Activated CD8-positive, alpha-beta memory T cell treated with anti-CD3 and anti-CD28 coated beads for 1 hour (primary cell): ENCODE measurements at places on chromosomes 3 and 15.
A peak's percentile ranks its signal among the peaks of the same experiment; 100 is the strongest.

DNA sequence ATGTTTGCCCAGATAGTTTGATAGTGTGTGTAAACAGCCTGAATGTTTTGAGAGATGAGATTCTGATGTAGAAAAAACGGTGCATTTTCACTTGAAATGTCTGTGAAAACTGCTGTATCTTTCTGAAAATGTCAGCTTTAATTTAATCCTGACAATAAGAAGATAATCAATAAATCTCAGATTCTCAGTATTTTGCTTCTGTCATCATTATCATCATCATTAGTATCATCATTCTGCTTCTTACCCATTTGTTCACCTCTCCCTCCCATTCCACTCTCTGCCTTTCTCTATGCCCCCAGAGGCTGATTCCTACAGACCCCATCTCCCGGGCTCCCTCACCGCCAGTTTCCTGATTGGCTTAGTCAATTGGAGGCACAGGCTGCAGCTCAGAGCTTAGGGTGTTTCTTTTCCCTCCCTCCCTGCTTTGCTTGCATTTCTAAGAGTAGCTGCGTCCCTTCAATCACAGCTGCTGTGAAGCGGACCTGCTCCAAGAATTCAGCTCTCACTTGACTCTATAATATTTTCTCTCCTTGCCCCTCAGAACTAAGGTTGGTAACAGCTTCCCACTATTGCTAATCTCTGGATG, 8.2 kb upstream of the SNTN start:
- no peak for DNase-seq

DNA sequence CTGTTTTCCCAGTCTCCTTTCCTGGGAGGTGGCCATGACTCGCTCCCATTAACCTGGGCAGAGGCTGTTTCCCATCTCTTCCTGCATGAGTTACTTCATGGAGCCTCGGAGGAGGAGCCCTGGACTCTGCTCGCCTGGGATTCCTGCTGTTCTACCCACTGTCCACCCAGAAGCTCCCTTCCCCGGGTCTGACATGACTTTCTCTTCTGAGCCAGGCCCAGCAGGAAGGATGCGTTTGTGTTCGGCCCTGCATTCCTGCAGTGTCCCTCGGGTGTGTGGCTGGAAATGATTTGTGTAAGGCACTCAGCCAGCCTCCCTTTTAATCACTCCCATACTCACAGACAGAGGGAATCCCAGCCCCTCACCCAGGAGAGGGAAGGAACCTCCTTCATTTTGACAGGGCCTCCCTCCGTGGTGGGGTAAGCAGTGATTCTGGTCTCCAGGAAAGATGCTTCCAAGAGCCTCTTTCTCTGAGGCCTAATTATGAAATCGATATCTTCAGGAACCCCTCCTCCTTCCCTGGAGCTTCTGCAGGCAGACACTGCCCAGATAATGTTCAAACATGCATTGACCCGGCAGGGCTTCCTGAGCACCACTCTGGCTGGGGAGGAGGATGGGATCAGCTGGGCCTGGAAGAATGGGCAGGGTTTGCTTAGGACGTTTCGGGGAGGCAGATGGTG, 41.6 kb upstream of the DLG1 start:
- no peak for DNase-seq

DNA sequence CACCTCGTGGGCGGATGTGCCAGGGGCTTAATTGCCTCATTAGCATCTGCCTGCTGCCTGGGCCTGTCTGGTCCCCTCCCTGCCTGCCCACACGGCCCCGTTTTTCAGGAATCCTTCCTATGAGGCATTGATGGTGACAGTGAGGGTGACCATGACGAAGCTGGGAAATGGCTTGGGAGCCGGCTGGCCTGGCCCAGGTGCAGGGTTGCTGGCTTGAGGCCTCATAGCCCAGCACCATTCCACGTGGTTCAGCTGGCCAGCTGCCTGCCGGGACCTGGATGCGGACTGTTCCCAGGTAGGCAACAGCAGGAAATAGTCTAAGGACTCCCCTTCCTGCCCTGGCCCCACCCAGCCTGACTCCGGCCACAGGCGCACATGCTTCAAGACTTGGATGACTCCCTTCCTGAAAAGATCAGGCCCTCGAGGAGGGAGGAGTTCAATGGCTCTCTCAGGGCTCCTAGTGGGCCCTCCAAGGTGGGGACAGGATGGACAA, 8.9 kb upstream of the DUSP7 start:
- DNase-seq, result no peak

GRCh38 chr15:96035635-96036034, 294.9 kb upstream of the NR2F2 start:
- DNase-seq, result no peak

GRCh38 chr3:197749601-197750395, at the start of gene FYTTD1:
TSS of gene FYTTD1 (plus strand) at chr3:197749883. CDS start at chr3:197749972, 89 bp downstream.
- DNase-seq, result peak; percentile 66

DNA sequence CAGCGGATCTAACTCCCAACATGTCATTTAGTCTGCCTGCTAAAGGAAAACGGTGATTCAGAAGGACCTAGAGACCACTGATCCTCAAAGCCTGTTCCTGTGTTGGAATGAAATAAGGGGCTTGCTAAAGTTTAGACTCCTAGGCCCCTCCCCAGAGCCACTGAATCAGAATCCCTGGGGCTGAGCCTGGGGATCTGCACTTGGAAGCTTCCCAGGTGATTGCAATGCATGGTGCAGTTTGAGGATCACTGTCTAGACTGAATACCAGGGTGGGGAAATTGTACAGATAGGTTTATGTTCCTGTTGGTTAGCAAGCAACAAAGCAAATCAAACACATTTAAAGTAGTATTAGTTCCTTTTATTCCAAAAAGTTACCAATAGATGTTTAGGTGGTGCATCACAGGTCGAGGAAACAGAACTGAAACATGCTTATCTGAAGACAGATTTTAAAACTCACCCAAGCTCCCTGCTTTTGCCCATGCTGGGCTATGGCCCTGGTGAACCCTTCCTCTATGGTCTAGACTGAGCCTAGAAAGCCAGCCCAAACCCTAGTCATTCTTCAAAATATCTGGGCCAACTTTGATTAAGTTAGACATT, 29.6 kb upstream of the SPTBN5 start:
- no peak for DNase-seq

DNA sequence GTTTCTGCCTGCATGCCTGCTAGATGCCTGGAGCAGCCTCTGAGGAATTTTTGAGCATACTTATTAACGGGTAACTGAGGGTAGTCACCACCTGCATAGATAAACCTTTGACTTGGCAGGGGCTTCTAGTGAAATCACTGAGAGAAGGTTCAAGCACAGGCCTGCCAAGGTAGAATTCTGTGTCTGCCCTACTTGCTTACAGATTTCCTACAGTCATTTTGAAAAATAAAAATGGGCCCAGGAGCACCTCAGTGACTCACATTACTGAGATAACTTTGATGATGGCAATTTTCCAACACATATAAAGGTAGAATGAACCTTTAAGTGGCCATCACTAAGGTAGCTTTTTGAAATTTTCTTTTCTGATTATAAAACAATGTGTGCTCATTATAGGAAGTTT, 10.8 kb downstream of the CRTAP start:
- DNase-seq, result no peak

DNA sequence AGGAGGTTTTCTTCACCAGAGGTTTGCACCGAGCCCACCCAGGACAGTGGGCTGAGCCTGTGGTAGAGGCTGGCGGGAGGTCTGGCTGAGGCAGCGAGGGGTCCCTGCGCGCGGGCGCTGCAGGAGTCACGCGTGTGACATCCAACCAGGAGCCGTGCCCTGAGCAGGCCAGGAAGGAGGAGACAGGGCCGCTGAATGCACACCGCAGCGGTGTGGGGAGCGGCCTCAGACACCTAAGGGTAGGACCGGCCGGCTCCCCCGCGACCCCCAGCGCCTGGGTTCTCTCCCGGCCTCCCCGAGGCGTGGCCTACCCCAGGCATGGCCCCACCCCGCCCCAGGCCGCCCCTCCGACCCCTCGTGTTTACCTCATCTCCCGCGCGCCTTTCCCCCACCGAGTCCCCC, 412 bp downstream of the SLC41A3 start:
- peak; percentile 12 for DNase-seq

DNA sequence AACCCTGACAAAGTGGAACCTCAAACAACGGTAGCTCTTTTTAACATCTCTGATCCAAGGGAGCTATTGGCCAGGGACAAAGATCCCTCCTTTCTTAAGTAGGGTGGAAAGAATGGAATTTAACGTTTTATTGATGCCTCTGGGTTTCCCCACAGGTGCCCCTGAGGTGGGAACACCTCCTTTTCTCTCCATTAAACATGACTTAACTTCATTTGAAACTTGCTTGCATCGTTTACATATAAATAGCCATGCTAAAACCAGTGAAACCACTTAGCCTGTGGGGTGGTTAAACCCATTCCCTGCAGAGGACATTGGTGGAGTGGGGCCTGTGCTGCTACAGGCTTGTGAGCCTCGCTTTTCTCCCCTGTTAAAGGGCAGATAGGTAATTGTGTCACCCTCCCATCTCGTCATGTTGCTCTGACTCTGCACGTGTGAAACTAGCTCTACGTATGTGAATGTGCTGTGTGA, 9.7 kb downstream of the CGNL1 start:
- no peak for DNase-seq

GRCh38 chr3:99808163-99808794, 9.4 kb upstream of the CMSS1 start:
- no peak for DNase-seq

DNA sequence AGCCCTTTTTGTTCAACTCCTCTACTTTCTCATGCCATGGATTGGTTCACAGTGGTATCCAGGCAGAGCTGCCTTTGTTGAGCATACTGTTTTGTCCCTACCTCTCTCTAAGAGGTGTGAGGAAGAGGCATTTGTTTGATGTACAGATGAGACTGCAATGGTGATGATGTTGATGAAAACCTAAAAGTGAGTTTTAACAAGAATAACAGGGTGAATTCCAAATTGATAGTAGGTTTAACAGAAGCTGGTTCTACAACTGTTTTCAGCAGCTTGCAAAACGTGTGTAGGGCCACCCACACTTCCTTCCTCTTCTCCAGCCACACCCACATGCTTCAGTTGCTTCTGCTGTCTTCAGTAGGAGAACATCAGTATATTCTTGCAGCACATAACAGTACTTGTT, 10.2 kb downstream of the SNRK start:
- peak; percentile 28 for DNase-seq

DNA sequence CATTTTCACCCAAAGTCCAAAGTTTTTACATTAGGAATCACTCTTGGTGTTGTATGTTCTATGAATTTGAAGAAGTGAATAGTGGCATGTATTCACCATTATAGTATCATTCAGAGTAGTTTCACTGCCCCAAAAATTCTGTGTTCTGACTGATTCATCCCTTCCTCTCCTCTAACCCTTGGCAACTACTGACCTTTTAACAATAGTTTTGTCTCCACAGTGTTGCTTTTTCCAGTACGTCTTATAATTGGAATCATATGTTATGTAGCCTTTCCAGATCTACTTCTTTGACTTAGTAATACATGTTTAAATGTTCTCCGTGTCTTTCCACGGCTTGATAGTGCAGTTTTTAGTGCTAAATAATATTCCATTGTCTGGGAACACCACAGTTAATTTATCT, 379.0 kb upstream of the SGO1 start:
- DNase-seq, result no peak
